ENCODE measurements at places on chromosomes 13 and 19.
A peak's percentile ranks its signal among the peaks of the same experiment; 100 is the strongest.

DNA sequence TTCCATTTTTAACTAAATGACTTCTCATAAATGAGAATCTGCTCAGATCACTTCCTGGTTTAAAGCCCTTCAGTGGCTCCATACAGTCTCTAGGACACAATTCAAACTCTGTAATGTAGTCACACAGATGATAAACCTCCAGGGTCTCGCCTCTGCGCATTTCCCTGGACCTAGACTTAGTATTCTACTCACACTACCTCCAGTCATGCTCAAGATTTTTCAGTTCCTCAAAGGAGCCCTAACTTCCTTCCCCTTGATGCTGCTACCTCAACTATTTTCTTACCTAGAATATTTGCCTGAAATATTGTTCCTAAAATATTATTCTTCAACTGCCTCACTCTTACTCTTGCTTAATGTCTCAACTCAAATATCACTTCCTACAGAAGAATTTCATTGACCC lies 86.7 kb upstream of the TPP2 start:
- DNase-seq: no peak

DNA sequence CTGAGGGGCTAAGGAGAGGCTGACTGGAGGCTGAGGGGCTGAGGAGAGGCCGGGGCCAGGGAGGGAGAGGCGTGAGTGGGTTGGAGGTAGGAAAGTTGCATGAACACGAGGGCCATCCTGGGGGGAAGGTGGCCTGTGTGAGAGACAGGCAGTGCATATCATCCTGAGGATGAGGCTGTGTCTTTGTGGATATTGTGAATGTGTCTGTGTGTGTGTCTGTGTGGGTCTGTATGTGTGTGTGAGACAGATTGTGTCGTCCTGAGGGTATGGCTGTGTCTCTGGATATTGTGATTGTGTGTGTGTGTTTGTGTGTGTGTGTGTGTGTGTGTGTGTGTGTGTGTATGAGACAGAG lies 422 bp downstream of the ZNF71 start:
- DNase-seq: no peak

DNA sequence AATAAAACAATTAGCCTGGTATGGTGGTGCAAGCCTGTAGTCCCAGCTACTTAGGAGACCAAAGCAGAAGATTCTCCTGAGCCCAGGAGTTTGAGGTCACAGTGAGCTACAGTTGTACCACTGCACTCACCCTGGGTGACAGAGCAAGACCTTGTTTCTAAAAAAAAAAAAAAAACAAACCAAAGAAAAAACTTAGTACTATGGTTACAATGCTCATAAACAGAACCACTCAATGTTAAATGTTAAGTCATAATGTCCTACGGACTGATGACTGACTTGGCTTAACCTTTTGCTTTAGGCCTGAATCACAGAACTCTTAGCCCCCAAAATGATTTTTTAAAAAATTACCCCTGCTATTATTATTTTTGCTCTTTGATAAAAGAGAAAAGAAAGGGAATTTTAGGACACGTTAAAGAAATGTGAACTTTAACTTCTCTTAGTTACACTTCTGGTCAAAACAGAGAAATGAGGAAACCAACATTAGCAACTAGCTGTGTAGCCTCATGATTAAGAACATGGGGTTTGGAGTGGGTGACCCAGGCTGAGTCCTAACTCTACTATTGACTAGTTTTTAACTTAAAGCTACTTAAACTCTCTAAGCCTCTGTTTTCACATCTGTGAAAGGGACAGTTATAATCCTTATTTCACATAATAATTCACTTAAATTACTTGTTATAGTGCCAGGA lies 13.7 kb upstream of the ELF1 start:
- DNase-seq: no peak

DNA sequence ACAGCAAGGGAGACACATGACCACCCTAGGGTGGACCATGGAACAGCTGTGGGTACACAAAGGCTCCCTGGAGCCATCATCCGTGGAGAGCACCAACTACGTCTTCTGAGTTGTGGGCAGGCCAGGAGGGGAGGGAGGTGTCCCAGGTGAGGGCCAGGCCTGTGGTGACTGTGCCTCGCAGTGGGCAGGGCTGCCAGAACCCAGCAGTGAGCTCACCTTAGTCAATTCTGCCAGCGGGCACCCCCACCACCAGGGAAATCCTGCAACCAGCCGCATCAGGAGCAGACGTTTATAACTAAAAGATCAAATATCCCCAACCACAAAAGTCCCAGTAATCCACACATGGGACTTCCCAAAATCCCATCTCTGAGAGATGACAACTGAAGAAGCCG lies 19.6 kb downstream of the ELL start:
- no peak for DNase-seq

- no peak for DNase-seq
These were observed 24.7 kb upstream of the MATK start for GRCh38 chr19:3810708-3811355.

GRCh38 chr19:12665281-12665573 lies 1.3 kb downstream of the MAN2B1 start:
- peak; percentile 46 for DNase-seq

GRCh38 chr13:52849291-52850071 lies 1.0 kb upstream of the PCDH8 start:
- DNase-seq: no peak

DNA sequence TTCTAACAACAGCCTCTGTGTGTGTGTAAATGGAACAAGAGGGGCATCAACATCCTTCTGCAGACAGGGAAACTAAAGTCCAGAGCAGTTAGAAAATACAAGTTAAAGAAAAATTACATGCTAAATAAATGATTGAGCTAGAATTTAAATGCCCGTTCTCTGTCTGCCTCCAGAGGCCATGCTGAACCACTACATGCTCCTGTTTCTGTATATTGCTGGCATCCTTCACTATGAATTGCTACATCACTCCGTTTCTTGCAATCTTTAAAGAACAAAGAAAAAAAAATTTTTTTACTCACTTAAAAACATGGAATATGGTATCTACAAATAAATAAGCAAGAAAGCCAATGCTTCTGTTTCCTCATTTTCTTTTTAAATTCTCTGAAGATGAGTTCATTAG lies 47.9 kb downstream of the DCT start:
- DNase-seq: no peak

- DNase-seq: no peak
These were observed 226.8 kb downstream of the LACC1 start for GRCh38 chr13:44106266-44107152.

- no peak for DNase-seq
These were observed 70.8 kb upstream of the NFIC start for GRCh38 chr19:3295581-3295980.

DNA sequence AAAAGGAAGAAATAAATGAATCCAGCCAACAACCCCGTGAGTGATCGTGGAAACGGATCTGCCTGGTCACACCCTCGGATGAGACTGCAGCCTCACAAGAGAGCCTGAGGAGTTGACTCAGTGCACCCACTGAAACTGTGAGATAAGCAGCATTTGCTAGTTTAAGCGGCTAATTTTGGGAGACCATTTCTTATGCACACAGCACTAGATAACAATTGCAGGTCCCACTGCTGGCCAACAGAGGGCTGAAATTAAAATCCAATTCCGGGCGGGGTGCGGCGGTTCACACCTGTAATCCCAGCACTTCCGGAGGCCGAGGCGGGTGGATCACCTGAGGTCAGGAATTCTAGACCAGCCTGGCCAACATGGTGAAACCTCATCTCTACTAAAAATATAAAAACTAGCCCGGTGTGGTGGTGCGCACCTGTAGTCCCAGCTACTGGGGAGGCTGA lies 3.6 kb downstream of the UQCR11 start:
- no peak for DNase-seq

DNA sequence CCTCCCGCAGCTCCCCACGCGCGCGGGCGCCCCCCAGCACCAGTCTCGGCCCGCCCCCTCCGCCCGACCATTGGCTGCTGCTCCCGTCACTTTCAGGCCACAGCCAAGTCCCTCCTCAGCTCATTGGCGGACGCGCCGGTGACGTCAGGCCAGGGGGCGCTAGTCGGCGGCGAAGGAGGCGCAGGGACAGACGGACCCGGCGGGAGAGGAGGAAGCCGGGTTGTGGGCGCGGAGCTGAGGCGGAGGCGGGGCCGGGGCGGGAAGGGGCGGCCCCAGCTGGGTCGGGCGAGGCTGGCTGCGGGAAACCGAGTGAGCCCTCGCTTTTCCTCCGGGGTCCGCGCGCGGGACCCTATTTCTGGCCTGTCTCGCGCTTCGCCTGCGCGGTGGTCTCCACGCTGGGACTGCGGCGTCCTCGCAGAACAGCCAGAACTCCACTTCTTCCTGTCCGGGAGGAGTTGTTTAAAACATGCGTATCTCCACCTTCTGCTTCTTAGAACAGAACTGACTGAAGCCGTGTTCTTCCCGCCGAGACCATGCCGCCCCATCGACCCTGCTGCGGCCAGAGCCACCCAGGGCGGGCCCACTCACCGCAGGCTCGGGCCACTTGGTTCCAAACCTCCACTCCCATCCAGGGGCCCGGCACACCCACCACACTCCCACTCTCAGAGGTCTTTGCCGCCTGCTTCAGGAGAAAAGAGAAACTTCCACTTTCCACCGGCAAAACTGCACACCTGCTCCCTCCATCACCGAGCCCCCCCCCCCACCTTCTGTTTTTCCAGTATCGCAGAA lies 471 bp upstream of the TMTC4 start:
- peak; percentile 99 for DNase-seq

DNA sequence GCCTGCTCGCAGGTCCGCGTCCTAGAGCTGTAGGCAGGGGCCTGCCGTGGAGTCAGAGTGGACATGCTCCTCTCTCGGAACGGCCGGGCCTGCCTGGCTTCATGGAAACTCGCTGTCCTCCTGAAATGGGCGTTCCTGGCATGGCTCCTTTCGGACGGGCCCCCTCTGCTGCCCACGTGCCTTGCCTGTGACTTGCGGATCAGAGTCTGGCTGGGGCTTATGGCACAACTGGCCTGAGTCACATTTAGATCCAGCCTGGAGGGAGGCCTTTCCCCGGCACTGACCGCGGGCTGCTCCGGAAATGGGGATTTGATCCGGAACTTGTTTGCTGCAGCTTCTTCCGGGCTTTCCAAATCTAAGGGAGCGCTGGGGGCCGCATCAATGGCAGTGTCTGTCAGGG lies 28.1 kb downstream of the THSD1 start:
- DNase-seq: no peak

DNA sequence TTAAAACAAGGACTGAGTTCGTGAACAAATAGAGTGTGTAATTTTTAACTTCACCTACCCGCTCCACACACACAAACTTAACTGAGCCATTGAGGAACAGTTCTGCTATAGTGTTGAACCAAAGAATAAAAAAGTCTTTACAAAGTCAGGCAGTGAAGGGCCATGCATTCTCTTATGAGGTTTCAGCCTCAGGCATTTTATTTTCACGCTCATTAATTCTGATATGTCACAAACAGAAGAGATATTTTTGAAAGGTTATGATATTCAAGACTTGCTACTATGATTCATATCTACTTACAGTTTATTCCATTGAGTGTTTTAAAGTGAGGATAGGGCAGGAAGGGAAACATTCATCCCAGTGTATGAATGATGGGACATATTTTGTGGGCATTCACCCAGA lies 282.2 kb downstream of the SLITRK5 start:
- DNase-seq: no peak

DNA sequence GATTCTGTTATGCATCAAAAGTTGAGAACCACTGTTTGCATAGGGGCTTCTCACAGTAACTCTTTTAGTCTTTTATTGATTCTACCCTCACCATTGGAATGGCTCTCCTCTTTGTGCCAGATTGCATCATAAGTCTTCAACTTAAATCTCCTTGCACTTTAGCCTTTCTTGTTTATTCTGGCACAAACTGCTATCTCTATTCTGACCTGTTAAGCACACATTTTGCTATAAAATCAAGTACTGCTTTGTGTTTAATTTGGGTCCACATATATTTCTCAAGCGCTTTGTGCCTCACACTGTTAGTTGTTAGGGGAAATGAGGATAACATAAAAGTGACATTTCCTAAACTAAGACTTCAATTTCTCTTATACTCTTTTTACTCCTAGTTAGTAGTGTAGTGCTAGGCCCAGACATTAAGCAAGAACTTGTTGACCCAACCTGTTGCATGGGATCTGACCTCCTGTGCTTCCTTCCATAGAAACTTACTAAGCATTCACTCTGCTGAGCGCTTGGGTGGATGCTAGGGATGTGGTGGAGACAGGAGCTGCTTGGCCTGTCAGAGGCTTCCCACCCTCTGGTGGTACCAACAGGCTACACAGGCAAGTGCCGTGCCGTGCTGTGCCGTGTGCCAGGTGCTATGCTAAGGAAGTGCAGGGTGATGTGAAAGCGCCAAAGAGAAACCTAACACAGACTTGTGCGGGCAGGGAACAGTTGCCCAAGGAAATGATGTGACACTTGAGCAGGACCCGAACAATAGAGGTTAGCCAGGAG lies 1.2 kb downstream of the UTP14C start:
- no peak for DNase-seq

- no peak for DNase-seq
These were observed 86.4 kb downstream of the RGCC start for GRCh38 chr13:41543664-41544300.

DNA sequence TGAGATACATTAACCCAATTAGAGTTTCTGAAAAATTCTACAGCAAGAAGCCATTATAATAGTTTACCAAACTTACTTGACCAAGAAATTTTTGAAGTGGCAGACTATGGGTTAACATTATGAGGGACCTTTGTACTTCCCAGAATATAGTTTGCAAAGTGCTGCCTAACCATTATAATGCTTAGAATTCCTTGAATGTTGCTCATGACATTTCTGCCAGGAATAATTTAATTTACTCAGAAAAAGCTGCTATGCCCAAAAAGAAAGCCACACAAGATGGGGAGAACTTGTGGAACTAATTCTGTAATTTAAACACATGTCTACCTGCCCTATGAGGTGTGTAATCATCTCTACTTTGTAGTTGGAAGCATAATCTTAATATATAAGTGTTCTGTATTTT lies 58.1 kb upstream of the MYCBP2 start:
- no peak for DNase-seq

DNA sequence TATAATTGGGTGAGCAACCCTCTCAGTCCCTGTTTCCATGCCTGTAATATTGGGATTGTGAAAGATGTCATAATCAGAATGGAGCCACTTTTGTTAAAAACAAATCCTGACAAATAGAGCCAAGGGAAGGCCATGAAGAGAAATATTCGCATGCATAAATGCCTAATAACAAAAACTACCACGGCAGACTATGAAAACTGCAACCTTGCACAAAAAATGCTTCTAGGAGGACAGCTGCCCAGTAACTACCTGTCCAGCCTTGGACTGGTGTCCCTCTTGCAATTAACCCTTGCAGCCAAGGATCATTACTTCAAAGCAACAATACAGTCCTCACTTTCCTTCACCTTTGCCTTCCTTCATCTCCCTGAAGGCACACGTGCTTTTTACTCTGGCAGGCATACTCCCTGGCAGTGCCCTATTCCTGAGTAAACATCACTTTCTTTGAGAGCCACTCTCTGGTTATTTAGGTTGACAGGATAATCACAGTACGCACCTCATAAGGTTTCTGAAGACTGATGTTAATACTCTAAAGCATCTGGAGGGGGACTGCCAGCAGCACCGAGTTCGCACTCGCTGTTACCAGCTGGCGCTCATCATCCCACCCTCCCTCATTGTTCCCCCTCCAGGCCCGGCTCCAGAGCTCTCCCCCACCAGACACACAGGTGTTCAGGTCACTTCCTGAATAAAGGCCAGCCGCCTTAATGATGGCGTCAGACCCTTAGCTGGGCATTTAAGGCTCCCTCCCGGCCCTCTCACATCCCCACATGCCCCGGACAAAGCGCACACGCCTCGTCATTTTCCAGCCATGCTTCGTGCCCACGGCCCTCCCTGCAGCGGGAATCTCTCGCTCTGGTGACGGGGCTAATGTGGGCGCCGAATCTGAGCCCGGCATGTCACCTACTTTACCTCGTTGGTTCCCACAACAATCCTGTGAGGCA lies 57.3 kb downstream of the CDADC1 start:
- no peak for DNase-seq

GRCh38 chr19:13866463-13867046 lies 10.4 kb upstream of the NANOS3 start:
- no peak for DNase-seq

GRCh38 chr19:19662344-19662743 lies 1.1 kb downstream of the ATP13A1 start:
- no peak for DNase-seq

Measured in GM06990 (cell line).